Effector memory CD8-positive, alpha-beta T cell (primary cell): ENCODE measurements at places on chromosomes 5 and 9.

DNA sequence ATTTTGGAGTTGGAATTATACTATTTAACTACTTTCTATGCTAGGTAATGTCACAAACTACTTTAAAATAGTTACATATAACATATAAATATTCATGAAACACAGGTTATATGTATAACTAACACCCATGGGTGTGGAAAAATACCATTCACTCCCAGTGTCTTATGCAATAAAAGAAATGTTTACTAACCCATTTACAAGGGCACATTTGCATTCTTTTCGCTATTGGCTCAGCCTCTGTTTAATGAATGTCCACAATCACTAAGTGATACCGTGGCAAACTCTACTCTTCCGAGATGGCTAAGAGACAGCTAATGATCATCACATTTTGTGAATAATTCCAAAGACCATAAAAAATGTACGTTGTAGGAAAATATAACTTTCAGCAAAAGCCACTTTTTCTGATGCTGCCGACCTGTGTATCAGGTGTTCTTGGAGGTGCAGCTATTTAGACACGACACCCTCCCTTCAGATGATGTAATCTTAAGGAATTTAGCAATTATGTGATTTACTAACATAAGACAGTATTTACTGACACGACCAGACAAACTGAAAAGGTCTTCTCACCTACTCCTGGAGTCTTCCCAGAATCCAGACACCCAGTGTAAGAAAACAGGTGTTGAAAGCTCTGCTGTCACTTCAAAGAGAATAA, 121.7 kb upstream of the FAM120A start:
- H3K4me3 ChIP-seq: no peak overlapping the region
- DNase-seq: no peak
- H3K36me3 ChIP-seq: no peaks in the 10 kb centered on the region
- peaks cover 19% of the 10 kb centered on the region for H3K27me3 ChIP-seq

GRCh38 chr9:33159777-33160127, 7.4 kb downstream of the B4GALT1 start:
- H3K4me1 ChIP-seq: peaks cover 84% of the 10 kb centered on the region
- peak; percentile 61 for DNase-seq
- peaks cover 70% of the 10 kb centered on the region for H3K36me3 ChIP-seq
- peak overlapping the region; percentile 98 for H3K4me3 ChIP-seq
- peak overlapping the region; percentile 100 for H3K27ac ChIP-seq
- no peaks in the 10 kb centered on the region for H3K27me3 ChIP-seq

DNA sequence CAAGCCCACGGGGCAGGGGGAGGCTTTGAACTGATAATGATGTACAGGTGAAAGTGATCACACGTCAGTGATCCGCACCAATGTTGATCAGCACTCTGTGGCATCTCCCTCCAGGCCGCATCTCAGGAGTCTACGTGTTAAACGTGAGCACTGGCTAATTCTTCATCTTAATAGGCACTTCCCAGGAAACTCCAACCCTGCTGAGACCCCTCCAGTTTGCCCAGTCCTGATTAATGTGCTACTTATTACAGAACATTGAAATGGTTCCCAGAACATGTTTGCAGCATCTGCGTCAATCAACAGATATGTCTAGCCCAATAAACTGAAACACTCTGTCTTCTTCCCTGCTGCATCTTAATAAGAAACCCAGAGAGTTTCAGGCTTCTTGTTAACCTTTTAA, 298.4 kb downstream of the DEPDC1B start:
- H3K4me3 ChIP-seq: no peak overlapping the region
- H3K4me1 ChIP-seq: no peaks in the 10 kb centered on the region
- H3K27me3 ChIP-seq: no peaks in the 10 kb centered on the region
- DNase-seq: no peak

- peaks cover 48% of the 10 kb centered on the region for H3K27me3 ChIP-seq
- no peak overlapping the region for H3K27ac ChIP-seq
- no peak for DNase-seq
- H3K36me3 ChIP-seq: no peaks in the 10 kb centered on the region
Measured at GRCh38 chr5:88394536-88395175, 126.0 kb upstream of the TMEM161B start.

GRCh38 chr5:83942155-83942554, 221.5 kb upstream of the HAPLN1 start:
- H3K4me3 ChIP-seq: no peak overlapping the region
- H3K36me3 ChIP-seq: peaks cover 4% of the 10 kb centered on the region
- H3K27me3 ChIP-seq: no peaks in the 10 kb centered on the region
- no peak for DNase-seq
- H3K27ac ChIP-seq: no peak overlapping the region

DNA sequence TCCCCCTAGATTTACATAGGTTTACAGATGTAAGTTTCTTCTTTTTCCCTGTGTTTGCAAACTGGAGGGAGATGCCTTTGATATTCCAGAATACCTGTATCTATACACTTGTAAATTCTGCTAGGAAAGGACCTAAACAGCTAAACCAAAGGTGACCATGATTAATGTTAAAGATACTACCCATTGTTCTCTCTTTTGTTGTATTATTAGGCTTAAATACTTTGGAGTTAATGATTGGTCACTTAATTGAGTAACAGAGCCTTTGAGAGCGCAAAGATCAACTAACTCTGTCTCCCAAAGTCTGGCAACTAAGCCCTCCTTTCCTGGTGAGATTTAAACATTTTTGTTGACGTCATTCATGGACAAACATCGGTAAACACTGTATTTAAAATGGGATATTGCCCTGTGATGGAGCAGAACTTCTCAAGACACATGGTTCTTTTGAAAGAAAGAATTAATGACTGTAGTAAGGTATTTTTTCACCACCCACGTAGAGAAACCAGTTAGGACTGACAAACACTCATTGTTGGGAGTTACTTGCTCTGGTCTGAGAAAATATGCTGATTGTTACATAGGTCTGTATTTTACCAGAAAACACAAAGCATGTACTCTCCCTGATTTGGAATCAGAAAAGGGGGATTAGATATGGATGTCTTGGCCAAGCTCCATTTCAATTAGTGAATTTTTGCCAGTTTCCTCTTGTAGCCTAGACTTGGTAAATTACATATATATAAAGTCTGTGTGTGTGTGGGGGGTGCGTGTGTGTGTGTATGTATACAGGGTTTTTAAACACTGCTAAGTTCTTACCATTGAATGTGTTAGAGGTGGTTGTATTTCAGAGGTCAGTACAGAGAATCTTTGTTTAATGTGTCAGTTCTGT, 4.6 kb downstream of the VCAN start:
- H3K4me1 ChIP-seq: peaks cover 17% of the 10 kb centered on the region
- H3K27me3 ChIP-seq: peaks cover 74% of the 10 kb centered on the region
- H3K4me3 ChIP-seq: no peak overlapping the region
- no peak for DNase-seq
- no peak overlapping the region for H3K27ac ChIP-seq
- H3K36me3 ChIP-seq: no peaks in the 10 kb centered on the region
